Activated naive CD8-positive, alpha-beta T cell treated with anti-CD3 and anti-CD28 coated beads, Interleukin-2, amount 50 U/mL, for 16 hours (primary cell): ENCODE measurements at places on chromosomes 2 and 18.

- DNase-seq = no peak
Observed at GRCh38 chr18:27378431-27379095, 193.5 kb upstream of the CHST9 start.

DNA sequence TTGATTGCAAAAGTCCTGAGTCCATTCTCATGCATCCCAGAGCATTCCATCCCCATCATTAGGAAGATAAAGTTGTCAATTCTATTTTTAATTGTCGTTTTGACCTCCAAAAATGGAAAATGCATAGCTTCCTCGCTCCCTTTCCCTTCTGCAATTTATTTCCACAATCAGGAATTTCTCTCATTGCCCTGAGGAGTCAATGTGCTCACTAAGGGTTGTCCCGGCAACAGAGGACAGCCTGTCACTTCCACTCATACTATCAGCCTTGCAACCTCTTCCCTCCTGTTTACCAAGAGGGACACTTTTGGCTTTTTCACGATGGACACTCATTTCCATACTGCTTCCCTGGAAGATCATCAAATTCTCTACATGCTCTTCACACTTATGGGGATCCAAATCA lies 164.8 kb downstream of the MYO5B start:
- no peak for DNase-seq

GRCh38 chr2:101796825-101797600 lies 99.5 kb downstream of the MAP4K4 start:
- DNase-seq = no peak

- no peak for DNase-seq
Observed at GRCh38 chr2:159066541-159067156, 98.2 kb downstream of the TANC1 start.

DNA sequence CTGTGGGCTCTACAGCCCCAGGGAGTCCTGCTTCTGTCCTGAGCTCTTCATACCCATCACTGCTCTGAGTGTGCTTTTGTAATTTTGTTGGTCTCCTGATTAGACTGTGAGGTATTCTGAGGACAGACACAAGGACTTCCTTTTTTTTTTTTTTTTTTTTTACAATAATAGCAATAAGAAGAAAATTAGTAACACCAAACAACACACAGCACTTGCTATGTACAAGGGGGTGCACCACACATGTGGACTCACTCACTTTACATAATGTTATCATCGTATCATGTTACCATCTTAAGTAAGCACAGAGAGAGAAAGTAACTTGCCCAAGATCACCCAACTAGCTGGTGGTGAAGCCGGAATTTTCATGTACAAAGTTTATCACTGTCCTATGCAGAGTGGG lies 34.6 kb downstream of the MBP start:
- no peak for DNase-seq

DNA sequence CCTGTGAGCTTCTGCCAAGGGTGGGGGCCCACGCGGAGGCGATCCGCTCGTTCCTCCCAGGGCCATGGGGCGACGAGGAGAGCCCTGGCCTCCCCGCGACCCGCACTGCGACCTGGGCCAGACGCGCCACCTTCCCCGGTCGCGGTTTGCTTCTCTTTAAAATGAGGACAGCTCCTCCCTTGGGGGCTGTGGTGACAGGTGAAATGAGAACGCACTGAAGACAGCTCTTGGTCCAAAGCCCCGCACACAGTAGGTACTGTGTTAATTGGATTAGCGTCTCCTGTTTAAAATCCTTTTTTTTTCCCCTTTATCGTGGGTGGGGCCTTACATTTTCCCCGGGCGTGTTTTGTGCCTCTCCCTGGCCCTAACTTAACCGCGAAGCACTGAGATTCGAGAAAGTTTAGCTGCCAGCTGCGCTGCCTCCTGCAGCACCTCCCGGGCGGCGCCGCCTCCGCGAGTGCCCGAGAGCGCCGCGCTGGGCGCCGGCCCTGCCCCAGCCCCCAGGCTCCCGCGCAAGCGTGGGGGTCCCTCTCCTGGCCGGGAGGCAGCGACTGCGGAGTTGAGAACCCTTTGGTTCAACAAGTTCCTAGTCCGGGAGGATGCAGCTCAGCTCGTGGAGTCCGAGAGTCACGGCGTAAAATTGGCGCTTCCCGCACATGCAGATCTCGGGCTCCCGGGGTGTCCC lies 1.1 kb downstream of the HPCAL1 start:
- DNase-seq = no peak

DNA sequence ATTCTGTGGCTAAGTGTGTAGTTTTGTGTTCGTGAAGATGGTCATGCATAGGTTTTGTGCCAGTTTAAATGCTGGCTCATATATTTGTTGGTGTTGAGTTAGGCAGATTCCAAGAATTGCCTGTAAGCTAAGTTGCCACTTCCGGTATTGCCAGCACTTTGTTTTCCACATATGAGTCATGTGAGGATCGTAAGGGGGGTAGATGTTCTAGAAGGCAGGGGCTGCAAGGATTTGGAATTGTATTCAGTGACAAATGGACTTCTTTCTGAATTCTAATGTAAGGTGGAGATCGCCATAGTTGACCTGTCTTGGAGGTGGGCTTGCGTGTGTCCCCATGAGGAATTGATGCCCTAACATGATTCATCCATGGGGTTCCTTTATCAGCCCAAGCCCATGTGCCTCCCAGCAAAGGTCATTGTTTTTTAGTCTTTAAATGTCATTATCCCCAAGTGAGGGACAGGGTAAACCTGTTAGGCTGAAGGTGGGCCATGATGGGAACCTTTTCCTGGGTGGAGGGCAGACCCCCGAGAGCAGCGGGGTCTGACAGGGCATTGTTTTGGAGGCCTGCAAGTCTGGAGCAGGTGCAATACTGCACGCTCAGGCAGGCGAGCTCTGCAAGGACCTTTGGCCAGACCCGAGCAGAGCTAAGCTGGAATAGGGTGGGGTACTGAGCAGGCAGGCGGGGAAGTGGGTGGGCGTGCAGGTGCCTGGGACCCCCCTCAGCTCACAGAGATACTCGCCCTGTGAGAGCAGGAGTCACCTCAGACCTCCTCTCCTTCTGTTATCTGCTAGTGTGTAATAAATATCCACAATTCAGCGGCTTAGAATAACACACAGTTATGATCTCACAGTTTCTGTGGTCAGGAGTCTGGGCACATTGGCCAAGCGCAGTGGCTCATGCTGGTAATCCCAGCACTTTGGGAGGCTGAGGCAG lies 77.4 kb downstream of the LRRFIP1 start:
- DNase-seq = no peak

DNA sequence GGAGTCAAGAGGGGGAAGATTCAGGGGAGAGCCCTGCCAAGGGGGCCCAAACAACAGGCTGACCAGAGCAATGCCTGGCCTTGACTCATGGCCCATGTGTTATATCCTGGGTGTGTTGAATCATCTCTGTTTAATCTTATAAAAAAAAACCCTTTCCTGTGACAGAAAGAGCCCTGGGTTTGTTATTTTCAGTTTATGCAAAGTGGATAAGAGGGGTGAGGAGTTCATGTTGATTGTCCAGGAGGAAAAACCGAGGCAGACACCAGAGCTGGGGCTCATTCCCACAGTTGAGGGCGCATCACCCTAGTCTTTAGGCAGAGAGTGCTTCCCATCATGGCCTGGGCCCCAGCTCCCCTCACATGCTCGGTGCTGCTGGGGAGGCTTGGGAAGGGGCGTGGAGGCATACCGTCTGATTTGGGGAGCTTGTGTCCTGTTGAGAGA lies 30.9 kb upstream of the IL37 start:
- no peak for DNase-seq

GRCh38 chr18:59145055-59145454 lies 5.4 kb downstream of the SEC11C start:
- DNase-seq = no peak
